ENCODE measurements at places on chromosomes 13 and 19.

- peak; percentile 73 for DNase-seq
Measured at GRCh38 chr19:33394006-33394722, 20.7 kb downstream of the CEBPG start.

DNA sequence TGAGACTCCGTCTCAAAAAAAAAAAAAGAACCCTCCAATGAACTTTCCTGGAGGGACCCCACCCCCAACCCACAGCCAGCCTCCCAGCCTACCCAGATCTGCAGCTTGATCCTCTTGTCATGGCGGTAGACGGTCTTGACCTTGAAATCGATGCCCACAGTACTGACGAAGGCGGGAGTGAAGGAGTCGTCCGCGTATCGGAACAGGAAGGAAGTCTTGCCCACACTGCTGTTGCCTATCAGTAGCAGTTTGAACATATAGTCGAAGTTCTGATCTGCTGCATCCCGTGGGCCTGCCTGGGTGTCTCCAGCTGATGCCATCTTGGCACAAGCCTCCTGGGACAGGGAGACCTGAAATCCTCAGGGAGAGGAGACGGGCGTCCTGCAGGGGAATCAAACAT lies 2.4 kb downstream of the RAB3D start:
- no peak for DNase-seq

DNA sequence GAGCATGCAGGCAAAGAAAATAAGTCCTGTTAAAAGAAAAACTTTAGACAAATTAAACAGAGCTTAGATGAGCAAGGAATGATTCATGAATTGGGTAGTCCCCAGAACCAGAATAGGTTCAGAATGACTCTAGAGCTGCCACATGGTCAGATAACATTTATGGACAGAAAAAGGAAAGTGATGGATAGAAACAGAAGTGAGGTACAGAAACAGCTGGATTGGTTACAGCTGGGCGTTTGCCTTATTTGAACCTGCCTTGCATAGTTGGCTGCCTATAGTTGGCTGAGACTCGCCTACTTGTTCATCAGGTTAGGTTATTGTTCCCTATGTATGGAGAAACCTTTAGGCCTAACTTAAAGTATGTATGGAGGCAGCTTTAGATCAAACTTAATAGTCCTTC lies 35.4 kb downstream of the WDFY2 start:
- peak; percentile 81 for DNase-seq

- no peak for DNase-seq
Measured at GRCh38 chr13:45859705-45860104, 8.2 kb upstream of the SIAH3 start.

DNA sequence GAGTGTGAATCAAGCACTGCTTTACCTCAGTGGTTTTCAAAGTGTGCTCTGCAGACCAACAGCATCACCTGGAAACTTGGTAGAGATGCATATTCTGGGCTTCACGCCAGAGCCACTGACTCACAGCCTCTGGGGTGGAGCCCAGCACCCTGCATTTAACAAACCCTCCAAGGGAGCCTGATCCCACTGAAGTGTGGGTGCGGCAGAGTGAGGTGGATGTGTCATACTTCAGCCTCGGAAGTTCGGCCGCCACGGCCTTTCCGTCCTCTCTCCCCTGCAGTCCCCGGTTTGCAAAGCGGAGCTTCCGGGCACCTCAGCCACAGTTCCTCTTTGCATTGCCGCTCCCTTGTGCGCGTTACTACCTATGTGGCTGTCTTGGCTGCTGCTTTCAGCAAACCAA lies 33.3 kb upstream of the MICU2 start:
- DNase-seq = peak; percentile 4

DNA sequence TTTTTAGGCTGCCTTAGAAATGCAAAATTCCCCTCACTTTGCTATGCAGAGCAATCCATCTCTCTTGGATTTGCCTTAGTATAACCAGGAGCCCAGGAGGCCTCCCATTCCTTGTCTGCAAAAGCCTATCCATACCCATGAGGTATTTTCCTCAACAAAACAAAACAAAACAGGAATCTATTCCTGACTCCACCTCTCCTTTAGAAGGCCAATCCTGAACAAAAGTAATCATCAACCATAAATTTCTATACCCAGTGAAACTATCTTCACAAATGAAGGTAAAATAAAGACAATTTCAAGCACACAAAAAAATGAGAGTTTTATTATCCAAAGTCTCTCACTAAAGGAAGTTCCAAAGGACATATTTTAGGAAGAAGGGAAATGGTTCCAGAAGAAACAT lies 365.7 kb downstream of the KCNRG start:
- no peak for DNase-seq

DNA sequence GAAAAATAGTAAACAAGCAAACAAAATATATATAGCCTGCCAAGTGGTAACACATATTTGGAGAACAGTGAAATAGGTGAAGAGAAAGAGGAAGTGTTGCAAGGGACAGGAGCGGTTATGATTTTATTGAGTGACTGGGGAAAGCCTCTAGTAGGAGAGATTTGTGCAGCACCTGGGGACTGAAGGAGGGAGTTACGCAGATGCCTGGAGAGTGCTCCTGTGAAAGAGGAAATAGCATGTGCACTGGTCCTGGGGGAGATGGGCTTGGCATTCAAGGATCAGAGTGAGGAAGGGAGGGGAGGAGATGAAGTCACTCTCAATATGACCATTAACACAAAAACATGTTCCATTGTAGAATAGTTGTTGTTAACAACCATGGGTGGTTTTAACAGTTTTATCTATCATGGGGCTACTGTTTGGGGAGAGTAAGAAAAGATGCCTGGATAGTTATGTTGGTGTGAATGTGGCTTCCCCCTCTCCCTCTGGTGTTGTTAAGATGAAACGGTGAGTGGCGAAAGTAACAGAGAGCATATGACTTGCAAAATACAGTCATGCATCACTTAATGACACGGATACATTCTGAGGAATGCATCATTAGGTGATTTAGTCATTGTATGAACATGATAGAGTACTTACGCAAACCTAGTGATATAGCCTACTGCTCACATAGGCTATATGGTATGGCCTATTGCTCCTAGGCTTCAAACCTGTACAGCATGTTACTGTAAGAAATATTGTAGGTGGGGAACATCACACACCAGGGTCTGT lies 251.7 kb upstream of the ARGLU1 start:
- DNase-seq = no peak

- DNase-seq = no peak
Measured at GRCh38 chr19:5355693-5356092, 15.1 kb upstream of the PTPRS start.

- no peak for DNase-seq
Measured at GRCh38 chr13:76773448-76774094, 112.6 kb downstream of the KCTD12 start.

DNA sequence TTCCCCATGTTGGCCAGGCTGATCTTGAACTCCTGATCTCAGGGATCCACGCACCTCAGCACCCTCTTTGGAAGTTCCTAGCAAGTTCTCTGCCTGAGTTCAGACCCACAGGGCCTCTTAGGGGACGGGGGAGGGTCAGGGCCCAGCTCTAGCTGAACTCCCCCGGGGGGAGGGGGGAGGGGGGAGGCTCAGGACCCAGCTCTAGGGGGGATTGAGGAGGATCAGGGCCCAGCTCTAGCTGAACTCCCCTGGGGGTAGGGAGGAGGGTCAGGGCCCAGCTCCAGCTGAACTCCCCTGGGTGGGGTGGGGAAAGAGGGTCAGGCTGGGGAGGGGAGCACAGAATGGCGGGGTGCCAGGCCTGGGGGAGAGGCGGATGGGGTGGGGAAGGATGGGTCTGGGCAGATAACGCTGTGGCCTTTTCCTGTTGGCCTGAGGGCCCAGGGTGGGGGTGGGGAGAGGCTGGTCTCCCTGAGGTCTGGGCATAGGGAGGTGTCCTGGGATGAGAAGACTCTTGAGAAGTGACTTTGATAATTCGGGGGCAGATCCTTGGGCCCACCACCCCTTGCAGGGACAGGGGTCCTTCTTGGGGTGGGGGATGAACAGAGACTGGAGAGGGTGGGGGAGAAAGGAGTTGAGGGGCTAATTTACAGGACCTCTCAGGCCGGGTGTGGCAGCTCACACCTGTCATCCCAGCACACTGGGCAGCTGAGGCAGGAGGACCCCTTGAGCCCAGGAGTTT lies 5.5 kb upstream of the PTBP1 start:
- no peak for DNase-seq

GRCh38 chr13:31424130-31424729 lies 224.5 kb downstream of the B3GLCT start:
- DNase-seq = peak; percentile 76

DNA sequence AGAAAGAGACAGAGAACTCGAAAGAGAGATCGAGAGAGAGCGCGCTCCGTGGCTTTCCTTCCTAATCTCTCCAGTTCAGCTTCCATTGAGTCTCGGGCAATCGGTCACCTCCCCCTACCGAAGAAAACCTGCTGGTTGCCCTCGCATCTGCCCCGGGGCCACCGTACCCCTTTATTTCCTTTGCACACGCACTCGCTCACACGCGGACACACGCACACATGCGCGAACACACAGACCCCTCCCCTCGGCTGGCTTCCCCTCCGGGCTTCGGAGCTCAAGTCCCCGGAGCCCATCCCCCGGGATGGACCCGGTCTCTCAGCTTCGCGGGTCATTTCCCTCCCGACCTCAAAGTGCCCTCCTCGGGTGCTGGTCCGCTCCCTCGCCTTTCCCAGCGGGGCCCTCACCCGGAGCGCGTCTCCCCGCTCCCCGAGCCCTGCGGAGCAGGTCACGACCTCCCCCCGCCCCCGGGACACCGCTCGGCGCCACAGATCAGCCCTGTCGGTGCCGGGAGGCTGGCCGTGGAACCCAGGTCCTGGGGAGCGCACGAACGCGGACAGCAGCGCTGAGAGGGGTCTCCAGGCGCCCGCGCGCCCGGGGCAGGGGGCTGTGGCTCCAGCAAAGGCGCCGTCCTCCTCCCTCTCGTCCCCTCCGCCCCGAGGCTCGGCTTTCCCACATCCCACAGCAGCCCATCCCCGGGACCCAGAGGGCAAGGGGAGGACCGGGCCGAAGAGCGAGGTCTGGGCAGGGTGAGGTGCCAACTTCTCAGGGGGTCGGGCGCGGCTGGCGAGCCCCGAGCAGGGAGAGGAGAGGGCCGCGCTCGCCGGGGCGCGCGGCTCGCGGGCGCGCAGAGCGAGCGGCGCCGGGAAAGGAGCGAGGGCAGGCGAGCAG lies 1.8 kb downstream of the DACH1 start:
- DNase-seq = no peak

DNA sequence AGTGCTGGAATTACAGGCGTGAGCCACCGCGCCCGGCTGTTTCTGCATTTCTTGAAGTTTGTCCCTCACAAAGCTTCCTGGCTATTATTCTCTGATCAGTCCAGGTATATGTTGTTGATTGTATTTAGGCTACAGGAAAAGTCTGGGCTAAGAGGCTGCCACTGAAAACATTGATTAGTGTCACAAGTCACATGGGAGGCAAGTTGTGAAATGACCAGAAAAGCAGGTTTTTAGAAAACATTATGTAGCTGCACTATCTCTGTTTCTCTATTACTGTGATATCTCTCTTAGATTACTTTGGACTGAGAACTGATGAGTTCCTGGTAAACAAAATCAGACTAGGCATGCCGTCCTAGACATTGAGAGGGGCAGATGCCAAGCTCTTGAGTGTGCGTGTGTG lies 16.0 kb upstream of the ZDHHC20 start:
- DNase-seq = no peak

- DNase-seq = no peak
Measured at GRCh38 chr13:109687559-109688448, 98.6 kb downstream of the IRS2 start.

DNA sequence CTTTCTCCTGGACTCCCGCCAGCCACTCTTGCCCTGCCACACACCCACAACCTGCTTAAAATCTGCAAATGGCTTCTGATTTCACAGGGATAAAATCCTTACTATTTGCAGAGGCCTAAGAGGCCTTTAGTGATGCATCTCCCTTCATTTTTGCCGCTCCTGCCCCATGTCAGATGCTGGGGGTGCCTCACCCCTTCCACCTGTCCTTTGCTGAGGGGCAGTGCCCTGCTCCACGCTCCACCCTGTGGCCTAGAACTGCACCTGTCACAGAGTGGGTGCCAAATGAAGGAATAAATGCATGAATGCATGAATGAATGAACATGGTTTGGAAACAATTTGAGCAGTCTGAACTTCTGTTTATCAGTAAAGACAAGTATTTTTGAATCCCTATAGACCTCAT lies 34.1 kb upstream of the UQCRFS1 start:
- no peak for DNase-seq

DNA sequence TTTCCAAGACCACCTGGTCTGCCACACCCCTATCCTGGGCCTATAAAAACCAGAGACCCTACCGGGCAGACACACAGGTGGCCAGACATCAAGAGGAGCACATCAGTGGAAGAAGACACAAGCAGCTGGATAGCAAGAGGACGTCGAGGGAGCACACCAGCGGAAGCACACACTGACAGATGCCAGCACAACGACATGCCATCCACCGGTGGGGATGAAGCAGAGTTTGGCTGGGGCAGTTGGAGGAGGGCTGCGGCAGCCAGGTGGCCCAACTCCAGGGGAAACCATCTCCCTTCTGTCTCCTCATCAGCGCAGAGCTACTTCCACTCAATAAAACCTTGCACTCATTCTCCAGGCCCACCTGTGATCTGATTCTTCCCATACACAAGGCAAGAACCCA lies 200.6 kb downstream of the PCDH17 start:
- DNase-seq = no peak

DNA sequence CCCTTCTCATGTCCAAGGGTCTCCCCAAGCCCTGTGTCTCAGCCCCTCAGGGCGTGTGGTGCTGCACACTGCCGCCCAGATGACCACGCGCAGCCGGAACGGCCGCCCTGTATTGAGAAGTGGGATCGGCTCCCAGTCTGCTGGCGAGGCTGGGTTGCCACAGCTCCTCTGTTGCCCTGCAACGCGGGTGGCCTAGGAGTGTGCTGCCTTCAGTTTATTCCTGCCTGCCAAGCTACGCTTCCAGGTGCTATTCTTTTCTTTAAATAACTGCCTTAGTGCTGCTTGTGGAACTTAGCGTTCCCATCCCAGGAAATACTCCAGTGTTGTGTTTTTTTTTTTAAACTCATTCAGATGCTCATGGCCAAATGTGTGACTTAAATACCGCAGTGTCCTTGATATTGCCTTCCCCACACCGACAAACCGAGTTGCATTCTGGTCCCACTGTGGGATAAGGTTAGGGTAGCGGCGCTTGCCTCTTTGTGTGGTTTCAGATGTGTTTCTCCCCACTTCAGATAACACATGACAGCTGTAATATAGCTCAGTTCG lies 16.6 kb downstream of the ACTN4 start:
- DNase-seq = no peak

All from fibroblast of skin of back (primary cell).